ENCODE measurements at places on chromosomes 5 and 9.

- DNase-seq: no peak
These were observed 58.1 kb upstream of the SV2C start for GRCh38 chr5:76025069-76025468.

- DNase-seq: no peak
These were observed 1.5 kb upstream of the B4GALT7 start for GRCh38 chr5:177598477-177598876.

DNA sequence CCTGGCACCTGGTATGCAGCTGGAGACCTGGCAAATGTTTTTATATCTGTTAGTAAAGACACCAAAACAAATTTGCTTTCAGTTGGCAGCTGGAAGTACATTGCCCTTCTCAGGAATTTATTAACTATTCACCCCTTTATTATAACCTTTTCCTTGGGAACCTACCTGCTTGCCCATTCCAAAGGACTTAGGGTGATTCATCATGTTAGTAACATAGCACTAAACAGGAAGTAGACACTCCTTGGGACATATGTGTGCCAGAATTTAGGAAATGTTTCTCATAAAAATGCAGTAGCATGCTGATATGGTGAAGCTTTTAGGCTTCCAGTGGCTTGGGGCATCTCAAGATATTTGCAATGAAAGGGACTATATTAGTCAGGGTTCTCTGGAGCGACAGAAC lies 184.2 kb downstream of the DMAC1 start:
- DNase-seq: no peak

DNA sequence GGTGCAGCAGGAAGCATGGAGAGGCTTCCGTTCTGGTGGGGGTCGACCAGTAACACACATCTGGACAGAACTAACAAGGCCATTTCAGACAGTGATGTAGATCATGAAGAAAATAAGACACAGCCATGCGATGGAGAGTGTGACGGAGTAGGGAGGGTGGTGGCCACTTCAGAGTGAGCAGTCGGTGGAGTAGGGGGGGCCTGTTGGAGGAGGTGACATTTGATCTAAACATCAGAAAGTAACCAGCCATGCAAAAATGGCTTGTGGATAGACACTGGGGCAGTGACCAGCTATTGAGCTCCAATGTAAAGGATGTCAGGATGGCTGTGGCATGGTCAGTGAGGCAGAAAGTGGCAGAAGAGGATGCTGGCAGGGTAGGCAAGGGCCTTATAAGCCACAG lies 65.9 kb downstream of the PPARGC1B start:
- DNase-seq: no peak

GRCh38 chr9:137445930-137446431 lies 4.8 kb upstream of the ENTPD8 start:
- DNase-seq: no peak

DNA sequence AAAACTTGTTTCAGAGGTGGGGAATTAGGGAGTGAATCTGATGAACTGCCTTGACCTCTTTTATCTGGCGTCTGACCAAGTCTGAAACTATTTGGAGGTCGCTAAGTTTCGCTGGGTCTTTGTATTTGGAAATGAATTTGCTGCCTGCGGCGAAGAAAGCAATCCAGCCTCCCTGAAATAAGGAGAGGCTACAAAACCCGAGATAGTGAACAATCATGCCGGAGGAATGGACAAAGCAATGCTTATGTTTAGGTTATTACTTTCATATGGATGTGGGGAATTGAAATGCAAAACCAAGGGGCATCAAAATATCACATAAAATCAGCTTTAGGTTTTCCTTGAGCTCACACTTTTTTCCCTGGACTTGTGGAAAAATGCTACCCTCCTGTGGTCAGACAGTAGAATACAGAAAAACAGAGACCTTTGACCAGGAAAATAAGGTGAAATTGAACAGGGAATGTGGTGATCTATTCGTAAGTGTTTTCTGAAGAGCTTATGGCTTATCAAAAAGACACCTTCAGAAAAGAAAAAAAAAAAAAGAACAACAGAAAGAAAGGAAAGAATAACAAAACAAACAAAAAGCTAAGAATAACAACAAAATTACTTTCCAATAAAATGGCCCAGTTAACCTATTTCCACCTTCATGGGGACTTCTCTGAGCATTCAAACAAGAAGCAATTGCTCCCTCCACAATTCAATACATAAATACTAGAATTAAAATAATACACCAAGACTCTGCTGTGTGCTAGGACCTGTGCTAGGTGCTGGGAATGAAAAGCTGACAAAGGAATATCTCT lies 68.6 kb upstream of the DPYSL3 start:
- DNase-seq: peak; percentile 9

GRCh38 chr9:37293664-37294524 lies 128.6 kb upstream of the GRHPR start:
- DNase-seq: no peak

- DNase-seq: no peak
These were observed 50.9 kb downstream of the PIK3R1 start for GRCh38 chr5:68266457-68266856.

- no peak for DNase-seq
These were observed 133.4 kb downstream of the GRIA1 start for GRCh38 chr5:153623751-153624450.

GRCh38 chr9:123225374-123225813 lies 43.0 kb downstream of the STRBP start:
- peak; percentile 43 for DNase-seq

DNA sequence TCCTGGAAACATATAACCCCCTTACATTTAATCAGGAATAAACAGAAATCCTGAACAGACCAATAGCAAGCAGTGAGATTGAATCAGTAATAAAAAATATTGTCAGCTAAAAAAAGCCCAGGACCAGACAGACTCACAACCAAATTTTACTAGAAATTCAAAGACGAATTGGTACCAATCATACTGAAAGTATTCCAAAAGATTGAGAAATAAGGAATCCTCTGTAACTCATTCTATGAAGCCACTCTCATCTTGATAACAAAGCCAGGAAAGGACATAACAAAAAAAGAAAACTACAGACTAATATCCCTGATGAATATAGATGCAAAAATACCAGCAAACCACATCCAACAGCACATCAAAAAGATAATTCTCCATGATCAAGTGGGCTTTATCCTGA lies 714.0 kb downstream of the SEMA5A start:
- no peak for DNase-seq

GRCh38 chr9:128579194-128579593 lies 26.8 kb downstream of the SPTAN1 start:
- no peak for DNase-seq

- DNase-seq: no peak
These were observed 468.2 kb upstream of the MEF2C start for GRCh38 chr5:89351222-89351621.

DNA sequence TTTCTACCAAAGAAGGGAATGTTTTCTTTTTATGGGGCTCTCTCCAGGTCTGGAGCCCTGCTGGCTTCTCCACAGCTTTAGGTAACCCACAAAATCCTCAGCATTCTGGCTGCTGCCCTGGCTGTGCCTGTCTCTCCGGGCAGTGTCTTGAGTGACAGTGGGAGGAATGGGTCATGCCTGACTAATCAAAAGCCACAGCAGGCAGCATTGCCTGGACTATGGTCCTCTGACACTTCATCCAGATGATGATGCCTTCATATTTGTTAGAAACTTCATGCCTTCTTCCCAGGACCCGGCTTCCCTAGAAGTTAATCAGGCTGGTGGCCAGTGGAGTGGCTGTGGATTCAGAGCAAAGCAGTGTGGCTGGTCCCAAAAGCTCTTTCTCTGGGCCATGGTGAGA lies 32.2 kb upstream of the TGFBI start:
- peak; percentile 51 for DNase-seq

DNA sequence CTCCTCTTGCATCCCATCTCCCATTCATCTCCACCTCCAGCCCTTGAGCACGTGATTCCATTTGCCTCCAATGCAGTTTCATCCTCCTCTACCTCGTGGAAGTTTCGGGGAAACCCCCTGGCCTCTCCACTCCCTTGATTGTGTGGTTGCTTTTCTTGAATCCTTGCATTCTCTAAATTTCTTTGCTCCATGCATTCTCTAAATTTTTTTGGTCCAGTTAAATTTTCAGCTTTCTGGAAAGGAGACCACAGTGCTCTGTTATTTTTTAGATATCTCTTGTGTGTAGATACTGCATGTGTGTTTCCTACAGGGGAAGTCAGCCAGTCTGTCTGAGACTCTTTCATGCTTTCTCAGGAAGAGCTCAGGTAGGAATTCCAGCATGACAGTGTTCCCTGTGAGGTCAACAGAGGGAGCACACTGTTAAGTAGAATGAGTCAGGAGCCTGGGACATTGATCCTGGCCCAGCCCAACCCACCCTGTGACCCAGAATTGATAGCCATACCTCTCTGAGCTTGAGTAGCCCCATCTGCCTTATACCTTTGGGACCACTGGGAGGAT lies 52.8 kb downstream of the AMBP start:
- DNase-seq: no peak

DNA sequence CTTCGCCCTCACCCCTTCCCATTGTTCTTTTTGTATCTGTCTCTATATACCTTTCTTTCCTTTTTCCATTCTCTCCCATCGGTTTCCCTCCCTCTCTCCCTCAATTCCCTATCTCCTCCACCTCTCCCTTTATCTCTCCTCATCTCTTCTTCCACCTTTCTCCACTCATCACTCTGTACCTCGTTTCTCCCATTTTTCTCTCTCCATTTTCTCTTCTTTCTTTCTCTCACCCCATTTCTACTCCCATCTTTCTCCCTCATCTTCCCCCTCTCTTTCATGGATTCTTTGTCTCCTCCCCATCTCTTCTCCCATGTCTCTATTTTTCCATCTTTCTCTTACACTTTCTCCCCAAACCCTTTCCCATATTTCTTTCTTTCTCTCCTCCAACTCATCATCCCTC lies 385.9 kb upstream of the CLINT1 start:
- no peak for DNase-seq

GRCh38 chr9:99340281-99340680 lies 118.2 kb downstream of the SEC61B start:
- DNase-seq: no peak

DNA sequence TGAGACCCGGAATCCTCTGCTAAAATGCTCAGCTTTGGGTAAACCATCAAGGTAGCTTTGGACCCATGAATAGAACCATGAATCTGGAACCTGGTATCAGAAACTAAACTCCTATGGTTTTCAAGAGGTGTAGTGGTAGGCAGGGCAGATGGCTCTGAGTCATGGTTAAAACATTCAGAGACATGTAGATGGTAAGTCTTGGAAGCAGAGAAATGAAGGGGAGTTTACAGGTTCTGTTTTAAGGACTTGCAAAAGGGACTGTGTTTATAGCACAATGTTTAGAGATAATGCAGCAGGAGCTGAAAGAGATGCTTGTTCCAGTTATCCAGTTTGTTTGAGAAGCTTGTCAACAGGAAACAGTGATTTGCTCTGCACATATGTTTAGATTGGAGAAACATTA lies 36.0 kb upstream of the FBN2 start:
- DNase-seq: no peak

- no peak for DNase-seq
These were observed 215.6 kb upstream of the DMAC1 start for GRCh38 chr9:8014997-8015682.

DNA sequence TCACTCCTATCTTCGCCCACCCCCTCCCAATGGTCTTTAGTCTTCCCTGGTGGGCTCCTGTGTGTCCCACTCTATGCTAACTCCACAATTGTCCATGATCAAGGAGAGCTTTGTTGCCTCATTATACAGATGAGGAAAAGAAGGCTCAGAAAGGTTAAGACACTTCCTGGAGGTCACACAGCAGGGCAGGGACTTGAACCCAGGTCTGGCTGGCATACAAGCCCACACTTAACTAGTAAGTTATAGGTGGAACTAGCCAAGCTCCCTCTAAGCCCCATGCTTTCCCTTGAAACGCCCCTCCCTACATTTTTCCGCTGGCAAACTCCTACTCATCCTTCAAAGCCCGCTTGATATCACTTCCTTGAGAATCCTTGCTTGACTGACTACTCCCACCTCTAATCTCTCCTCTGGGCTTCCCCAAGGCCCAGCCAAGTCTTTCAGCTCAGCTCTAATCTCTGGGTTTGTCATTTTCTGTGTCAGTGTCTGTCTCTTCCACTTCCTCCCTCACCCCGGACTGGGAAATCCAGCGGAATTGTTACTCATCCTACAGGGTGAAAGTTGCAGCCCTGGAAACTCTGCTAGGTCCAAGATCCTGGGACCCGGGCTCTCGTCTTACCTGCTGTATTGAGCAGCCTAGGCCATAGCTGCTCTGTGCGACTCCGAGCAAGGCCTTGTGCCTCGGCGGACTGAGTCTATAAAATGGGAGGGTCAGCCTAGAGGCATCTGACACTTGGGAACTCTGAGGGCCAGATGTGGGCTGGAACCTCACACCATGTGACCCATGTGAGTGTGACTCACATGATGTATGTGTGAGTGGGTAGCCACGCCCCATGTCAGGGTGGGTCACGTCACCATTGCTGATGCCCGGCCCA lies 144.5 kb downstream of the GAPVD1 start:
- DNase-seq: no peak

GRCh38 chr9:33159777-33160127 lies 7.4 kb downstream of the B4GALT1 start:
- DNase-seq: peak; percentile 52

DNA sequence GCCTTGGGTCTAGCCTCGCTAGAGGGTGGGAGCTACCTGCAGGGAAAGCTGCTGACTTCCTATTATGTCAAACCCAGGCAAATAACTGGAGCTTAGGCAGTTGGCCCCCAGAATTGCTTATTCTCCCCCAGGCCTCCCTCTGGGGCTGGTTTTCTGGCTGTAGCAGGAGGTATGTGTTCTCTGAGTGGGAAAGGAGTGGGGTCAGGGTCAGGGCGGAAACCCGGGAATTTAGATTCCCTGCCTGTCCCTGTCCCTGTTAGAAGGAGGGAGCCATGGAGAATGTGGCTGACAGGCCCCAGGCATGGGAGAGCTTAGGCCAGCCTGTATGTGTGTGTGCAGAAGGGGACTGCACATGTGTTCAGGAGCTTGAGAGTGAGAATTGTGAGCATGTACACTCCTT lies 13.6 kb upstream of the CXXC5 start:
- no peak for DNase-seq

DNA sequence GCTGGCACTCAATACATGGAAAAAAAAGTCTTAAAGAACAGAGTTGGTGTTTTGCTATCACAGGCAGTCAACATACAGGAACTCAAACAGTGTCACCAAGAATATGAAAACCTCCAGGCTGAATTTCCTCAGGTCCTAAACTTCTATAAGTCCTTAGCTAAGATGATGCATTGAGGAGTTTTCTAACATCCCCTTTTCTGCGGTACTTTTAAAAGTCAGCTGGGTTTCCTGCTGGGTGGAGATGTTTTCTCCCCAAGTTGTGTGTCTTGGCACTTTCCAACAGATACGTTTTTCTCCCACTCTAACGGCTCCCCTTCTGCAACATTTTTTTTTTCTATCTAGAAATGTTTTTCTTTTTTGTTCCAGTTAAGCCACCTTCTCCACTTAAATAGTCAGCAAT lies 244.8 kb upstream of the HAPLN1 start:
- no peak for DNase-seq

- no peak for DNase-seq
These were observed 4.8 kb upstream of the SLC2A8 start for GRCh38 chr9:127392166-127392565.

DNA sequence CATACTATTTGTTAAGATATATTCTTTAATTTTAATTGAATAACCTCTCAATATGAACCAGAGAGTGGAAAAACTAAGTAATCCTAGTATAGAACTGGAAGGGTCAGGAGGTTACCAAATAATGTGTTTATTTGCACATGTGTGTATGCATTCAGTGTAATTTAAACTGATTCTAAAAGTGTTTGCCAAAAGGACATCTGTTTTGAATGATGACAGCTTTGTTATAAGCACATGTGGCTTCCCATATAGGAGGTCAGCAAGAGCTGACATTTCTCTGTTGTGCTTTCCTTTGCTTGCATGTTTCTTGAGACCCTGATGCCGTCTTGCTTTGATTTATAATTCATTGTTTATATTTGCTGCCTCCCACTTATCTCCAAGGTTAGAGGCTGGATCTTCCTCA lies 383.4 kb downstream of the BRINP1 start:
- no peak for DNase-seq

Data from hepatic stellate cell (primary cell).